CD4-positive, alpha-beta T cell (primary cell): ENCODE measurements at places on chromosomes 3 and 15. TPM values are rescaled to one million over a fixed set of nuclear protein-coding genes. Genes with fewer than 3 reads are reported as not detected.
A peak's percentile ranks its signal among the peaks of the same experiment; 100 is the strongest.

The GATA2 gene
- 0.17 TPM for total RNA-seq

The NR2E3 gene
- not detected for total RNA-seq

The SLC28A2 gene
- not detected for total RNA-seq

The SLC27A2 gene
- total RNA-seq = 0.22 TPM

GRCh38 chr3:65039754-65040210 lies 352.0 kb upstream of the ADAMTS9 start:
- no peaks in the 10 kb centered on the region for H3K36me3 ChIP-seq
- DNase-seq = no peak
- H3K27me3 ChIP-seq = no peaks in the 10 kb centered on the region
- no peak overlapping the region for H3K27ac ChIP-seq
- no peaks in the 10 kb centered on the region for H3K4me1 ChIP-seq

DNA sequence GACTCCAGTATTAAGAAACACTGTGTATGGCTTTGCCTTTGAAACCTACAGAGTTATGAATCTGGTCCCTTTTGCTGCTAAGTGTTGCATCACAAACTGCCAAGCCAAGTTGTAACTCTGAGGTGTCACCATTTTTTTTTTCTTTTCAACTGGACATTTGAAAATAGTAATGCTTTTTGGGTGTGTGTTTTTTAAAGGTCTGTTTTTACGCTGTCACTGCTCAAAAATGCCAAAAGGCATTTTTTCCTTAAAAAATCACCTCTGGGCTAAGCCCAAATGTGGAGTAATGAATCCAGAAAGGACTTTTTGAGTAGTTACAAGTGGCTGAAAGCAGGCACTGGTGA lies 9.5 kb downstream of the SMAD3 start:
- H3K36me3 ChIP-seq = peaks cover 29% of the 10 kb centered on the region
- H3K4me1 ChIP-seq = peaks cover 85% of the 10 kb centered on the region
- DNase-seq = no peak
- H3K27ac ChIP-seq = no peak overlapping the region
- H3K4me3 ChIP-seq = no peak overlapping the region

DNA sequence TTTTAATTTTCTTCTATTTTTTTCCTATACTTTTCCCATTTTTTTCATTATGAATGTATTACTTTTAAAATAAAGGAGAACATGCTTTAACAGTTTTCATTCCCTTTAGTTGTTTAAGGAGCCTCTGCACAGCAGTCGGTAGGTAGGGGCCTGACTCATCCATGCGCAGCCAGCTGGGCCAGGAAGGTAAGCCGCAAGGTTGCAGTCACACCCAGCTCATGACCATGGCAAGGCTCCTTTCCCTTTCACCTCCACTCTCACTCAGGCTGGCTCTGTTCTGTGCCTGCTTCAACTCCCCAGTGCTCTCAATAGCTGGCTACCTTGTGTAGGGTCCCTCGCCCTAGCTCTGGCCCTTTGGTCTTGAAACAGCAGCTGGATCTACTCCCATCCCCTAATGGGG lies 17.4 kb upstream of the ANKRD34C start:
- no peak overlapping the region for H3K27ac ChIP-seq
- DNase-seq = no peak
- peaks cover 29% of the 10 kb centered on the region for H3K27me3 ChIP-seq
- no peak overlapping the region for H3K4me3 ChIP-seq
- no peaks in the 10 kb centered on the region for H3K4me1 ChIP-seq
- no peaks in the 10 kb centered on the region for H3K36me3 ChIP-seq

DNA sequence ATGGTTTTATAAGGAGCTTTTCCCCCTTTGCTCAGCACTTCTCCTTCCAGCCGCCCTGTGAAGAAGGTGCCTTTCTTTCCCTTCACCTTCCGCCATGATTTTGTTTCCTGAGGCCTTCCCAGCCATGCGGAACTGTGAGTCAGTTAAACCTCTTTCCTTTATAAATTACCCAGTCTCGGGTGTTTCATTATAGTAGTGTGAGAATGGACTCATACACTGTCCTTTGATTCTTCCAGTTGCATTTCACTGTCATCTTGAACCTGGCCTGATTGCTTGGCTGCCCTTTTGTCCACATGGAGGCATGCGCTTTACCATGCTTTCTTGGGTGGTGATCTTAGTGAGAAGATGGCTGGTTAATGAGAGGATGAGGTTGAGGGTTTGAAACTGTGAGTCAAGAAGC lies 23.2 kb downstream of the USP13 start:
- no peaks in the 10 kb centered on the region for H3K27me3 ChIP-seq
- H3K36me3 ChIP-seq = no peaks in the 10 kb centered on the region
- no peak overlapping the region for H3K4me3 ChIP-seq
- H3K27ac ChIP-seq = no peak overlapping the region

DNA sequence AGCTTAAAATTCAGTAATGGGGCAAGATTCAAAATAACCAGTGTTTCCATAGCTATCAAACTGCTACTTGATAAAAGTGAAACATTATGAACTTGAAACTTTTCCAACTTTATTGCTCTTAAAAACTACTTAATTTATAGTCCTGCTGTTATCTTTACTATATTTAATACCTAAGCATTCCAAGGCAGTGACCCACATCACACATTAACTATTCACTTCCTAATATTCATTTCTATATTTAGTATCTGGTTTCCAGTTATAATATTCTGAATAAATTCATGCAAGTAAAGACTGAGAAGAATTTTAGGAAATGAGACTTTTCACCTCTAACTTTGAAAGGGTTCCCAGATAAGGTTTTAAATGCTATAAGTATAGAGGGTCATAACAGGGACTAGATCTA lies 64.9 kb downstream of the UACA start:
- H3K4me3 ChIP-seq = no peak overlapping the region
- H3K36me3 ChIP-seq = no peaks in the 10 kb centered on the region
- H3K27ac ChIP-seq = no peak overlapping the region
- H3K4me1 ChIP-seq = no peaks in the 10 kb centered on the region
- H3K27me3 ChIP-seq = peaks cover under 1% of the 10 kb centered on the region

- no peaks in the 10 kb centered on the region for H3K36me3 ChIP-seq
- H3K4me1 ChIP-seq = no peaks in the 10 kb centered on the region
- H3K27ac ChIP-seq = no peak overlapping the region
- no peak for DNase-seq
- H3K4me3 ChIP-seq = no peak overlapping the region
- H3K27me3 ChIP-seq = no peaks in the 10 kb centered on the region
These were observed 356.0 kb downstream of the SHQ1 start for GRCh38 chr3:72492240-72492639.

- peak overlapping the region; percentile 90 for H3K27ac ChIP-seq
- DNase-seq = peak; percentile 57
- H3K4me1 ChIP-seq = peaks cover 79% of the 10 kb centered on the region
- H3K4me3 ChIP-seq = peak overlapping the region; percentile 97
- H3K36me3 ChIP-seq = peaks cover 27% of the 10 kb centered on the region
These were observed 1.3 kb downstream of the TLE3 start for GRCh38 chr15:70096215-70097062.

DNA sequence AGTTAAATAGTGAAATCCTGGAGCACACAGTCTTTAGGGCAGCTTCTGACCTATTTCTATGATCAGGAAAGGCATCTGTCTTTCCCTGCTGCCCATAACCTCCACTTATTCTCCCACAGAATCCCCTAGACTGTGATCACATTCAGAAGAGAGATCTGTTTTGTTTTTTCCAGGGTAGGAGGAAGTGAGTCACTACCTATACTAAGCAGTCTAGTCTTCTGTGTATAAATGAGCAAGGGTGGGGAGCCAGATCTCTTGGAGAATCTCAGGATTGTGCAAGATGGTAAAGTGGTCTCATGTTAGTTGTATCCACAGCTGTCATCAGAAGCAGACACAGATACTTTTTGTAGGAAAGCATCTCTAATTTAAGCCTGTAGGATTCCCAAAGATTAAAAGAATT lies 11.8 kb upstream of the FBXO22 start:
- H3K4me3 ChIP-seq = no peak overlapping the region
- no peak overlapping the region for H3K27ac ChIP-seq
- DNase-seq = no peak
- H3K4me1 ChIP-seq = no peaks in the 10 kb centered on the region

DNA sequence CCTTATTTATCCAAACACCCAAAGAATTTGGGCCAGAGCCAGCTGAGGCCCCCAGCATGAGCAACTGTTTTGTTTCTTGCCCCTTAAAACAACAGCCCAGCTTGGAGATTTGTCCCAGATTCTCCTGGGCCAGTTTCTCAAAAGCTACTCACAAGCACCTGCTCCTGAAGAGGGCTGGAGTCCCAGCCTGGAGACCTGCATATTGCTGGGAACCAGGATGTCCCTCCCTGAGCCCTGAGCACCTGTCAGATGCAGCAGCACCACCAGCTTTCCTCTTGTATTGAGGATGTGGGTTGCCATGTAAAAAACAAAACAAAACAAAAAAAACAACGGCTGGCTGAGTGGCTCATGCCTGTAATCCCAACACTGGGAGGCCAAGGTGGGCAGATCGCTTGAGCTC lies 7.0 kb upstream of the RFT1 start:
- H3K36me3 ChIP-seq = no peaks in the 10 kb centered on the region
- H3K27me3 ChIP-seq = no peaks in the 10 kb centered on the region
- H3K27ac ChIP-seq = no peak overlapping the region
- peaks cover 4% of the 10 kb centered on the region for H3K4me1 ChIP-seq

DNA sequence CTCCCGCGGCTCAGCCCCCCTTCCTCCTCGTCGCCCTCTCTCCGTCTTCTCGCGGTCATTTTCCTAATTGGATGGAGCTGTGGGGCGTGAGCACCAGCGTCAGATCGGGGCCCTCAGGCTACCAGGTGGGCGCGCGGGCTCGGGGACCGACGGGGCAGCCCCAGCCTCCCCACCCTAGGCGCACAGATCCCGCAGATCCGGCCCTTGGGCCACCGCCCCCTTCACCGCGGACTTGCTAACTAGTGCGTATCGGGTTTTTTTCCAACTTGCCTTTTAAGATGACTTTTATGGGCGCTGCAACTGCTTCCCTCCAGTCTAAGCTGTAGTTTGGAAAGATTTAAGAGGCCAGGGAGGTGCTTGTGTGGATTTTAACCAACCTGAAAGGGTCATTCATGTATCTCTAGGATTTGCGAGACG lies 1.3 kb downstream of the ZNF710 start:
- H3K4me1 ChIP-seq = peaks cover 60% of the 10 kb centered on the region
- DNase-seq = no peak
- no peaks in the 10 kb centered on the region for H3K36me3 ChIP-seq
- H3K4me3 ChIP-seq = peak overlapping the region; percentile 60

DNA sequence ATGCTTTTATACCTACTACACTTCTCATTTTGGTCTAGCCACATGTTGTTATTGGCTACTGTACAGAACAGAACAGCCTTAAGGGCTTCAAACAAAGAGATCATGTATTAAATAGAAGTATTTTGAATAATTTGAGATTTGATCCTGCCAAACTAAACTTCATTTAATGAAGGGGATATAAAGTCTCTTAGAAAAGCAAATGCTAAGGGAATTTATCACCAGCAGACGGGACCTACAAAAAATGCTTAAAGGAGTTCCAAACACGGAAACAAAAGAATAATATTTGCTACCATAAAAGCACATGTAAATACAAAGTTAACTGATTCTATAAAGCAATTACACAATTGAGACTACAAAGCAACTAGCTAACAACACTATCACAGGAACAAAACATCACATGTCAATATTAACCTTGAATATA lies 23.6 kb upstream of the FMN1 start:
- H3K27me3 ChIP-seq = no peaks in the 10 kb centered on the region
- H3K36me3 ChIP-seq = no peaks in the 10 kb centered on the region
- no peak overlapping the region for H3K4me3 ChIP-seq
- no peaks in the 10 kb centered on the region for H3K4me1 ChIP-seq

DNA sequence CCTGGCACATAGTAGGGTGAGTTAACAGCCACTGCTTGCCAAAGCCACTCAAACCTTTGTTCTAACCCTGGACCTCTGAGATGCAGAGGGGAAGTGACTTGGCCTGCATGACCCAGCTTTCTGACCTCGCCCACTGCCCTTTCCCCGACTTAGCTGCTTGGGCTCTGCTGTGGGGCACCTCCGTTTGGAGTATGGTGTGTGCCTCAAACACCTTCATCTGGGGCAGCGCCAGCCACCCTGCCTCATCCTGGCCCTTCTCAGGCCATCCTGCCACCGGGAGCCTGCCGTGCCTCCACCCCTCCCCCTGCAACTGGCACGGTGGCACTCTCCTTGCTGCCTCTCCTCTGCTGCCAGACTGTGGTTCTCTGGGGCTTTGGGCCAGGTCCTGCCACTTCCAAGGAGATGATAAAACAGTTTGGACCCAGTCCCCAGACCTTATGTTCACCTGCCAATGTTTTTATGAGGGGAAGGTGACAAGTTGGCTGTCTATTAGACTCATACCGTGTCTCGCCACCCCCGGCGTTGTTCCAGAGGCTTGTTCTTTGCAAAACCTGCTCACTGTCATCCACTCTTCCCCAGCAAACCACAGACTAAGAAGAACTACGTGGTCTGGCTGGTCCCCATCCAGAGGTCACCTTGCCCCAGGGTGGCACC lies 32.2 kb downstream of the SLC6A6 start:
- H3K4me3 ChIP-seq = no peak overlapping the region
- peaks cover 2% of the 10 kb centered on the region for H3K36me3 ChIP-seq
